T-cell (primary cell): ENCODE measurements at places on chromosomes 12 and 14.

GRCh38 chr14:70808416-70809224 is 693 bp downstream of the MAP3K9 start:
- peak; percentile 7 for DNase-seq

DNA sequence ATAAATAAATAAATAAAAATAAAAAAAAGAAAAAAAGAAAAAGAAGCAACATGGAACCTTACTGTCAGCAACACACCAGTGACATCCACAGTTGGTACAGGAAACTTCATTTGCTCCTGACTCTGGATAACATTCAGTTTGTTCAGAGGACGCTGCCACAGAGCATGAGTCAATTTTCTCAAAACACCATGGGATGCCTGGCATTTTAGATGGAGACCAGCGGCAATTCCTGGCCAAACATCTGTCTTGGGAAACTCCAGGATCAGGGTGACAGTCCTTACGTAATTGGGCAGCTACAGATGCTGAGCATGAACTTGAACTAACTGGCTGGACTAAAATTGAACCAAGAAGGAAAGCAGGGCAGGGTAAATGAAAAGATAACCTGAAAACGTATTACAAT is 166.2 kb upstream of the CPNE8 start:
- DNase-seq = no peak

- no peak for DNase-seq
Measured at GRCh38 chr12:65958456-65958855, 134.2 kb downstream of the HMGA2 start.

DNA sequence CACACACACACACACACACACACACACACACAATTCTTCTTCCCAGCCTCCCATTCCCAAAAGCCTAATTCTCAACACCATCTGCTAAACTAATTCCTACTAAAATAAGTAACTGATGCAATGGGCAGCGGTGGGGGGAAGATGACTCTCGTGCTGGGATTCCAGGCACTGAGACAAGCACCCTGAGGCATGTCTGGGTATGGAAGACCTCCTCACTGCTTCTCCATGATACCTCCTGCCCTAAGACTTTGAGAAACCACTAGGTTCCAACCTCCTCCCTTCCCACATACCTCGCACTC is 789 bp upstream of the VWF start:
- no peak for DNase-seq

GRCh38 chr12:130815028-130815741 is 23.9 kb downstream of the STX2 start:
- no peak for DNase-seq

GRCh38 chr12:28699029-28699428 is 450.0 kb upstream of the FAR2 start:
- no peak for DNase-seq

DNA sequence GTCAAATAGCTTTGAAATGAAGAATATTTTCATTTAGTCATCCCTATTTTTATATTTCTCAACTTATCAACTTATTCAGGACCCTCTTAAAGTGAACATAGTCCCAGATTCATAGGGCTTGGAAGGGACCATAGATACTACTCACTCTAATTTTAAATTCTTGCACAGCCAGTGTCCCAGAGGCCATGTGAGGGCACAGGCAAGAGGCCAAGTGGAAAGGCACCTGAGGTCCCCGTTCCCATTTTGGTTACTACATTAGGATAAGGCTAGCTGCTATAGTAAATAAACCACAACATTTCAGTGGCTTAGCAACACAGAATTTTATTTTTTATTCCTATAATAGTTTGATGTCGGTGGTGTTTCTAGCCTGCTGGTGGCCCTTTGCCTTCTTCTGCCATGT is 227.8 kb downstream of the SPTSSA start:
- DNase-seq = no peak

GRCh38 chr14:22980672-22981089 is 1.7 kb downstream of the AJUBA start:
- DNase-seq = no peak

GRCh38 chr14:75295061-75295461 is 16.4 kb downstream of the FOS start:
- DNase-seq = no peak

DNA sequence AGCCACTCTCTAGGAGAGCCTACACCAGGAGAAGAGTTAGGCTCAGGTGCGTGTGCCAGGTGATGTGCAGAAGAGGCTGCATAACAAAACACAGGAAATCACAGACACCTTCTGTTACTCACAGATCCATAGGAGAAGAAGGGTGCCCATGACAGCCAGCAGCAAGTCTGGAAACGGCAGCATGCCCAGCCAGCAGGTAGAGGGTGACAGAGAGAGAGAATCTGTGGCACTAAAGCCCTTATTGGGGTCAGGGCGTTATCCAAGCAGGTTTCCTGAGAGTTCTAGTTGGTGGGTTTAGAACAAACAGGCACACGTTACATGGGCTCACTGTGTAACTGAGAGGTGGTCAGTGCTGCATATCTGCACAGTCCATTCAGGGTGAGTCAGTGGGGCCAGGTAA is 14.9 kb upstream of the SLC8A3 start:
- DNase-seq = no peak
